ENCODE measurements at places on chromosomes 2 and 18. TPM values are rescaled to one million over a fixed set of nuclear protein-coding genes. Genes with fewer than 3 reads are reported as not detected.

TLX2 gene
- 1.1 TPM for polyA plus RNA-seq

NT5DC4 gene
- polyA plus RNA-seq, result 4.2 TPM

CDK15 gene
- polyA plus RNA-seq, result 5.6 TPM

LRATD1 gene
- polyA plus RNA-seq, result 39.4 TPM

PXDN gene
- 26.7 TPM for polyA plus RNA-seq

HES6 gene
- 21.3 TPM for polyA plus RNA-seq

ST6GAL2 gene
- polyA plus RNA-seq, result 14.3 TPM

C2orf78 gene
- polyA plus RNA-seq, result 11.6 TPM

TGFA gene
- 5.1 TPM for polyA plus RNA-seq

PPIL3 gene
- 50.2 TPM for polyA plus RNA-seq

SLC4A5 gene
- 40.3 TPM for polyA plus RNA-seq

MC5R gene
- not detected for polyA plus RNA-seq

CGREF1 gene
- 7.4 TPM for polyA plus RNA-seq

MTCL1 gene
- polyA plus RNA-seq, result 27.5 TPM

CD8A gene
- polyA plus RNA-seq, result 2.9 TPM

MAP2 gene
- 15.6 TPM for polyA plus RNA-seq

LAMA1 gene
- polyA plus RNA-seq, result 35.7 TPM

HAAO gene
- 6.0 TPM for polyA plus RNA-seq

CEBPZOS gene
- polyA plus RNA-seq, result 41.3 TPM

HJURP gene
- polyA plus RNA-seq, result 30.2 TPM

DGKD gene
- polyA plus RNA-seq, result 66.7 TPM

BCL11A gene
- polyA plus RNA-seq, result 5.1 TPM

SIX2 gene
- 1.1 TPM for polyA plus RNA-seq

RAB6C gene
- polyA plus RNA-seq, result 1.6 TPM

DPP10 gene
- 1.7 TPM for polyA plus RNA-seq

CUL3 gene
- 442 TPM for polyA plus RNA-seq

CCDC178 gene
- 8.6 TPM for polyA plus RNA-seq

MYOM1 gene
- polyA plus RNA-seq, result 16.9 TPM

CYP27C1 gene
- 0.47 TPM for polyA plus RNA-seq

TIA1 gene
- polyA plus RNA-seq, result 57.7 TPM

C2orf72 gene
- 2.7 TPM for polyA plus RNA-seq

CCDC74B gene
- polyA plus RNA-seq, result 140 TPM

ASB1 gene
- 52.5 TPM for polyA plus RNA-seq

HTR2B gene
- polyA plus RNA-seq, result 0.71 TPM

ATP6V1B1 gene
- not detected for polyA plus RNA-seq

UGT1A3 gene
- not detected for polyA plus RNA-seq

DOK6 gene
- 11.1 TPM for polyA plus RNA-seq

TMEM37 gene
- 9.0 TPM for polyA plus RNA-seq

COL4A4 gene
- 3.4 TPM for polyA plus RNA-seq

TSPYL6 gene
- 53.9 TPM for polyA plus RNA-seq

TUBA3D gene
- polyA plus RNA-seq, result 516 TPM

WNT6 gene
- 2.7 TPM for polyA plus RNA-seq

SERPINB10 gene
- not detected for polyA plus RNA-seq

CNGA3 gene
- polyA plus RNA-seq, result 1.5 TPM

ANKRD29 gene
- polyA plus RNA-seq, result 9.1 TPM

CTDSP1 gene
- polyA plus RNA-seq, result 65.2 TPM

VIT gene
- 7.2 TPM for polyA plus RNA-seq

SLC11A1 gene
- 2.8 TPM for polyA plus RNA-seq

CIAO1 gene
- 56.8 TPM for polyA plus RNA-seq

Measured in testis (tissue), 5 donors.